ENCODE measurements at places on chromosomes 3 and 15.

DNA sequence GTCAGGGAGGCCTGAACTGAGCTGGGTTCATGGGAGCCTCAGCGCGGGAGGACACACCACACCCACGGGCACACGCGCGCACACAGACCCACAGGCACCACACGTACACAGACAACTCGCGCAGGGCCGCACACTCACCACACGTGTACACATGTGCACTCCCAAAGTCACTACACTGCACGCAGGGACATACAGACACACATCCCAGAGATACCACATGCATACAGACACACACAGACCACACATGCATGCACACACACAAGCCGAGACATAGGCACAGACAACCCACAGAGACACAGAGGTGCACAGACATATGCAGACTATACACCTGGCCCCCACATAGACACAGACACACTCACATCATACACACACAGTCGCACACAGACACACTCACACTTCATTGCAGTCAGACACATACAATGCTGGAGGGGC is 1.1 kb upstream of the MGLL start:
- no peak overlapping the region for H3K27ac ChIP-seq
- no peaks in the 10 kb centered on the region for H3K36me3 ChIP-seq
- peaks cover 8% of the 10 kb centered on the region for H3K4me1 ChIP-seq
- peak overlapping the region; percentile 56 for H3K4me3 ChIP-seq

- peaks cover 43% of the 10 kb centered on the region for H3K27me3 ChIP-seq
- H3K27ac ChIP-seq, result no peak overlapping the region
- no peak overlapping the region for H3K4me3 ChIP-seq
- H3K36me3 ChIP-seq, result no peaks in the 10 kb centered on the region
Measured at GRCh38 chr3:133040696-133041523, 2.7 kb downstream of the TMEM108 start.

DNA sequence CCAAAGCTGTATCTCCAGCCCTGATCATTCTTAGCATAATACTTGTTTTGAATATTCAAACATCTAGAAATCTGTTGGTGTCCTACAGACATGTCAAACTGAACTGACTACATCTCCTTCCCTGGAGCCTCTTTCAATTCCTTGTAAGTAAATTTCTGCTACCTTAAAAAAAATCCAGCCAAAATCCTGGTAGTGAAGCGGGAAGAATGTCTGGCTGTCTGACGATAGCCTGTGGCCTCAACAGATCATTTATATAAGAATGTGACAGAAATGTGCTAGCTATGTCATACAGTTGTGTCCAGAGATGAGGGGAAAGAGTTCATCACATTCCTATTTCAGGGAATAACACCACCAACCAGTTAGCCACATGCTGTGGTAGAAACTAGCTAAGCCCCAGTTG is 18.6 kb upstream of the TM6SF1 start:
- H3K27me3 ChIP-seq, result peaks cover 22% of the 10 kb centered on the region
- H3K27ac ChIP-seq, result no peak overlapping the region
- no peak for DNase-seq

DNA sequence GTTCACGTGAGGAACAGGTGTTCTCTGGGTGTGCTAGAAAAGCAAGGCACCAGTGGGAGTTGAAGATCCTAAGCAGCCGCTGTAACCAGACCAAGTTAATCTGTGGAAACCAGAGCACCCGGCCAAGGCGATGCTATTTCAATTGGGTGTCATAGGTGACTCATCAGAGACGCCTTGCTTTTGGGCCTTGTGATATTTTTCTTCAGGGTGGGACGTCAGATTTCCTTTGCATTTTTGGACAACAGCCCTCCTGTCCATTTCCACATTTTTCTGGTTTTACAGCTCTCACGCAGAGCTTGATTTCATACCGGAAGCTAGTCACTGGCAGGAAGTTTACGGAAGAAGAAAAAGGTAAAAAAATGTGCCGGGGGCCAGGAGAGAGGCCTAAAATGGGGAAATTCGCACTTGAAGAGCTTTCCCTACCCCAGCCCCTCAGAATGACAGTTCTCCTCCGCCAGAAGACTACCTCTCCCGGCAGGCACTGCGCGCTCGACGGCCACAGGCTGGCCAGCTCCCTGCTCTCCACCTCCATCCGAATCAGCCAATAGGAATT is 471 bp upstream of the KBTBD8 start:
- H3K27ac ChIP-seq, result peak overlapping the region; percentile 88
- H3K4me3 ChIP-seq, result peak overlapping the region; percentile 95
- peaks cover 4% of the 10 kb centered on the region for H3K36me3 ChIP-seq
- DNase-seq, result no peak

DNA sequence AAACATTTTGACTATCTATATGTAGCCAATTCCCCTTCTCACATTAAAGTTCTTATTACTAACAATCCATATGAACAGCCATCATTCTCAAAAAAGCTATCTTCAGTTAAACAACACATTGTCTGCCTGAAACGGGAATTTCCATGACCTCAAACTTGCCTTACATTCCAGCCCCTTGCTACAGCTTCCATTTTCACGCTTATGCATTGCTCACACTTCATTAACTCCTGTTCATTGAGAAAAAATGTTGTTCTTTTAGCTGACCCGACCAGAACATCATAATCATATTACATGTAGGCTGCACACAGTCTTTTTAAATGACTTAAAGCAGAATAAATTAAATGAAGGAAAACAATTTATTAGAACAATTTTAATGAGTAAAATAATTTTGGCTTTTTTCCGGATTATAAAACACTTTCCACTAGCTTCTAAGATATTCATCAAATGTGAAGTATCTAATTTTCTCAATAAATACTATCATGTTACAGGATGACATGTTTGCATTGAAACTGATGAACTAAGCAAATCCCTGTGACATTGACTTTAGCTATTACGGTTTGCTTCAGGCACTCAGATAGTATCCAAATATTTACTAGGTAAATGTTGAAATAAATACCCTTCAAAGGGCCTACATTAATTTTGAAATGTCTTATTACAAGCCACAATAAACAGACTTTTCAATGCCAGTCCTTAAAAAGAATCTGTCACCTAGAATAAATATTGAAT is 49.9 kb downstream of the P3H2 start:
- no peaks in the 10 kb centered on the region for H3K4me1 ChIP-seq
- H3K27me3 ChIP-seq, result peaks cover 4% of the 10 kb centered on the region
- H3K4me3 ChIP-seq, result no peak overlapping the region
- H3K36me3 ChIP-seq, result no peaks in the 10 kb centered on the region
- DNase-seq, result no peak

- H3K4me1 ChIP-seq, result peaks cover 51% of the 10 kb centered on the region
- DNase-seq, result no peak
- peaks cover 19% of the 10 kb centered on the region for H3K36me3 ChIP-seq
- H3K27me3 ChIP-seq, result no peaks in the 10 kb centered on the region
Measured at GRCh38 chr15:74461847-74462511, 1.0 kb upstream of the UBL7 start.

GRCh38 chr3:53554559-53555067 is 60.2 kb downstream of the CACNA1D start:
- H3K4me3 ChIP-seq, result no peak overlapping the region
- H3K36me3 ChIP-seq, result peaks cover 1% of the 10 kb centered on the region
- H3K27ac ChIP-seq, result peak overlapping the region; percentile 79

GRCh38 chr3:152037297-152037696 is 163.9 kb downstream of the SUCNR1 start:
- H3K4me1 ChIP-seq, result peaks cover 7% of the 10 kb centered on the region
- no peak overlapping the region for H3K27ac ChIP-seq
- no peaks in the 10 kb centered on the region for H3K36me3 ChIP-seq
- DNase-seq, result no peak

DNA sequence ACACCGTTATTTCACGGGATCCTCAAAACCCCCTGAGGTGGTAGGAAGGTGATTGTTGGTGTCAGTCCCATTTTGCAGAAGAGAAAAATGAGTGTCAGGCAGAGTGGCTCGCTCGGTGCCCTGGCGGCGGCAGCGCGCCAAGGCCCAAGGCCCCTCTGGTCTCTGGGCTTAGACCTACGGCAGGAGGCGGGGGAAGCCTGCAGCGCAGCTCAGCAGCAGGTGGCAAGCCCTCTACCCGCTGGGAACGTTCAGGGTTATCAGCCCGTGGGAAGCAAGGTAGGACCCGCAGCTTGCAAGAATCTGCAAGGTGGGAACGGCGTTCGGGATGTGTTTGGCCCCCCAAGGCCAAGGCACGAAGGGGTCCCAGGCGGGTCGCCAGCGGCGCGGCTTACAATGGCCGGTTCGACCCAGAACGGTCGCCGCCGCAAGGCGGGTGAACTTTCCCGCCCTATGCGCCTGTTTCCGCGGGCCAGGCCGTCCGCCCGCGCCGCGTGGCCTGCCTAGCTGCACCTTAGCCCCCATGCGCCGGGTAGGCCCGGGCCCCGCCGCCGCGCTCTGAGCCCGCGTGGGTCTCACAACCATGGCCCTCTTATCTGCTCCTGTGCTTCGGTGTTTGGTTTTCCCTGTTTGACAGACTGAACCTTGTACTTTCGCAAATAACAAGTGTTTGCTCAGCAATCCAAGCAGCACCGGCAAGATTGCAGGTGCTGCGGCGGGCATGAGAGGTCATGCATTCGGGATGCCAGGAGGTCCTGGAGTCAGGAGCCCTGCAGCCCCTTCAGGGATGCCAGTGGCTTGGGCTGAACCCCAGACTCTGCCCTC is 39.7 kb downstream of the CCNL1 start:
- peaks cover 12% of the 10 kb centered on the region for H3K36me3 ChIP-seq
- H3K27me3 ChIP-seq, result no peaks in the 10 kb centered on the region
- no peak overlapping the region for H3K27ac ChIP-seq
- no peak for DNase-seq

GRCh38 chr3:67030785-67031740 is 33.0 kb downstream of the KBTBD8 start:
- no peak for DNase-seq
- no peak overlapping the region for H3K27ac ChIP-seq
- H3K36me3 ChIP-seq, result no peaks in the 10 kb centered on the region

DNA sequence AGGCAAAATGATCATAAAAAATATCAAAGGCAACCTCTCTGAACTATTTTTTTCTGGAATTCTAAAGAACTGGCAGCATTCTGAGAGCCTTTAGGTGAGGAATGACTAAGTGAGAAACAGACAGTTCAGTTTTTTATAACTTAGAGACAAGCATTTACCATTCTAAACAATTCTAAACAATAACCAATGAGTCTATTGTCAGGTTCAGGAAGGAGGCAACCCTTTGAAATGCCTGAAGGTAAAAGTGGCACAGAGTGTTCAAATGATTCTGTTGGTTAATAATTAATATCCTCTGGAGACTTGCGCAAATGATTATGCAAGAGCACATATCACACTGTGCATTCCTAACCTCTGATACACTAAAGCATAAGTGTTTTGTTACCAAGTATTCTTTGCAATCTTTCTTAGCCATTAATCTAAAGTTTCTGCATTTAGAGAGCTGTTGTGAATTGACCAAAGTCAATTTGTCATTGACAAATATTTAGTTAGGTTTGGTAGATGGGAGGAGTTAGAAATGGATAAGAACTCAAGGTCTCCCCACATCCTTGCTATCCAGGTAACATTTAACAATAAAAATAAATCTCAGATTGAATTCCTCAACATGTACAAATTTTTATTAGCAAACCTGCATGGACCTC is 9.2 kb upstream of the TGFBR2 start:
- DNase-seq, result no peak
- H3K36me3 ChIP-seq, result peaks cover 3% of the 10 kb centered on the region
- H3K27me3 ChIP-seq, result peaks cover 3% of the 10 kb centered on the region

DNA sequence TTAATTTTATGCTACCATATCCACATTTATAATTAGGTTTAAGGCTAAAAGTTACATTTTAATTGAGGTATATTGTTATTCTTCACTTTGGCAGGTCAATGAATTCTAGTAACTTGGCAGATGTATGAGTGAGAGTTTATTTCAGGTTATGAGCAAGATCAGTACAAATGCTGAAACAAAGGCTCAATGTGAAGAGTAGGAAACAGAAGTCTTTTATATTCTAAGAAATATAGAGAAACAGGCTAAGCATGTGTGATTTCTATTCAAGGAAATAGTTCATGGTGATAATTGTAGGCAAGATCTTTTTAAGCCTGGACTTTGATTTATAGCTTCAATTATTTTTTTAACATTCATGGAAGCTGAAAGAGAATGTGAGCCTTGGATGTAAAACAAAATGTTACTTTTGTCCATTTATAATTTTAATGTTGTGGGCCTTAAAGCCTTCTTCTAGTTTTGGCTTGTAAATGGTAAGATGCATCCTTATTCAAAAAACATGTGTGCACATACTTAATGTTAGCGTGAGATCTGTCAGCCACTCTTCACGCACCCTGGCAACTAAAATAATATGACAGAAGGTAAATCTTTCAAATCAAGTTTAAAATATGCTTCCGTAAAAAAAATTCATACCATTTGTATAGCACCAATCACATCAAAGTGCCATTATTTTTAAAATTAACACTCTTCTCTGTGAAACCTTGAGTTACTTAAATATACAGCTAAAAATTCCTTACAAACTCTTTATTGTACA is 22.8 kb upstream of the OSTN start:
- H3K27me3 ChIP-seq, result no peaks in the 10 kb centered on the region
- no peak overlapping the region for H3K27ac ChIP-seq
- no peaks in the 10 kb centered on the region for H3K36me3 ChIP-seq
- no peak overlapping the region for H3K4me3 ChIP-seq
- DNase-seq, result no peak

DNA sequence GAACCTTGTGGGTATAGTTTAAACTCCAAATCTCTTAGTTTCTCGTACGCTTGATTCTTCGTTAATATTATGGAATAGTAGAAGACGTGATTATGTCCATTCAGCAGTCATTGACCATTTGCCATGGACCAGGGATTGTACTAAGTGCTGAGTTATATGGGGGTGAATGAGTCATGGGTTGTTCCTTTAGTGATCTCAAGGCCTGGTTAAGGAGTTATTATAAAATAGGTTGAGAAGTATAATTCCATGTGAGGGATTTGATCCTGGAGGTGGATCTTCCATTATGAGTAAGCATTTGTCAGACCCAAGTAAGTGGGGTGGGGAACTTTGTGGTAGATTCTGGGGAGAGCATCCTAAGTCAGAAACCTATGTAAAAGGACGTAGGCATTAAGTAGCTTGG is 15.4 kb downstream of the NR2C2 start:
- no peak overlapping the region for H3K4me3 ChIP-seq
- no peak for DNase-seq
- no peaks in the 10 kb centered on the region for H3K27me3 ChIP-seq
- peaks cover 22% of the 10 kb centered on the region for H3K36me3 ChIP-seq

DNA sequence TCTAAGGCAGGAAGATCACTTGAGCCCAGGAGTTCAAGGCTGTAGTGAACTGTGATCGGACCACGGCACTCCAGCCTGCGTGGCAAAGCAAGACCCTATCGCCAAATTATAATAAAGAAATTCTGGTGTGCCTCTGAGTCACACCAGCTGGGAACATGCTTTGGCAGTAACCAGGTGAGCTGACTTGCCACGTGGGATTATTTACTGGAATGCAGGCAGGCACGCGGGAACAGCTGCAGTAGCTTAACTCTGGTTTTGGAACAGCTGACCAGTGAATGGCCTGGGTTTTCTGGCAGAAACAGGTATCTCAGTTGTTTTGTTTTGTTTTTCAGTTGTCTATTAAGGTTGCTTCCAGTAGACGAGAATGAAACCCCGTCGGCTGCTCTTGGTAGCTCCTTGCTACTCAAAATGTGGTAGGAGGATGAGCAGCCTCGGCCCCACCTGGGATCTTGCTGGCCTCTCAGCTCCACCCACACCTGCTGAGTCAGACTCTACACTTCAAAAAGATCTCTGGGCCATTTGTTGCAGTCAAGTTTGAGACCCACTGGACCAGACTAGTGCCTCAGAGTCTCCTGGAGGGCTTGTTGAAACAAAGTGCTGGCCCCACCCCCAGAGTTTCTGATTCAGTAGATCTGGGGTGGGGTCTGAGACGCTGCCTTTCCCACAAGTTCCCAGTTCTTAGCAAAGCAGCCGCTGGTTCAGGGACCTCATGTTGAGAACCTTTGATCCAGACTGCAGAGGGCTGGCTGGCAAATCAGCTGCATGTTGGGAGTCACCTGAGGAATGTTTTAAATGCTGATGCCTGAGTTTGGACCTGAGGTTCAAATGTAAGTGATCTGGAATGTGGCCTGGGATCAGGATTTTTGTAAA is 26.6 kb downstream of the IDH2 start:
- no peaks in the 10 kb centered on the region for H3K27me3 ChIP-seq
- no peak overlapping the region for H3K4me3 ChIP-seq
- no peak for DNase-seq
- no peak overlapping the region for H3K27ac ChIP-seq

Measured in activated T-helper 1 cell treated with anti-CD3 and anti-CD28 coated beads, Interleukin-12 subunit alpha, Interleukin-12 subunit beta, Interleukin-2, Interleukin-4 antibody, amounts not matched to agents 30 ng/mL and 10 ng/mL and 1 ng/mL, durations not matched to agents 14 hours and 24 hours and 36 hours (primary cell).